ENCODE measurements at places on chromosomes 16 and 17.

DNA sequence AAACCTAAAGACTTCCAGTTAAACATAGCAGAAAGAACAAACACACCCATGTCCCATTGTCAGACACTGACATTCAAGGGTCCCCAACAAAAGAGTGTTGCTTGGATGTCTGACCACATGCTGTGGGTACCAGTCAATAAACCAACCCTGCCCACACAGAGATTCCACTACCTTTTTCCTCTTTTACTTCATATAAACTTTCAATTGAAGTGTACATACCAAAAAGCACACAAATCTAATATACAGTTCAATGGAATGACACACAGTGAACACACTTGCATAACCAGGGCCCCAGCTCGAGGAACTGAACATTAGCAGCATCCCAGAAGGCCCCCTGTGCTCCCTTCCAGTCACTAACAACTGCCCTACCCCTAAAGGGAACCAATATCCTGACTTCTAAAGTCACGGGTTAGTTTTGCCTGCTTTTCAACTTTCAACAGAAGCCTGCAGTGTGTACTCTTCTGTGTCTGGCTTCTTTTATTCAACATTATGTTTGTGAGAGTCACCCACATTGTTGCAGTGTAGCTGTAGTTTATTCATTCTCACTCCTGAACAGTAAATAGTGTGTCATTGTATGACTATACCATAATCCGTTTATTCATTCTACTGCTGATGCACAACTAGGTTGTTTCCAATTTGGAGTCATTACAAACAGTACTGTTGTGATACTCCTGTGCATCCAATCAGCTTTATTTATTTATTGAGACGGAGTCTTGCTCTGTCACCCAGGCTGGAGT, 18.0 kb downstream of the CFDP1 start:
- no peak for DNase-seq

DNA sequence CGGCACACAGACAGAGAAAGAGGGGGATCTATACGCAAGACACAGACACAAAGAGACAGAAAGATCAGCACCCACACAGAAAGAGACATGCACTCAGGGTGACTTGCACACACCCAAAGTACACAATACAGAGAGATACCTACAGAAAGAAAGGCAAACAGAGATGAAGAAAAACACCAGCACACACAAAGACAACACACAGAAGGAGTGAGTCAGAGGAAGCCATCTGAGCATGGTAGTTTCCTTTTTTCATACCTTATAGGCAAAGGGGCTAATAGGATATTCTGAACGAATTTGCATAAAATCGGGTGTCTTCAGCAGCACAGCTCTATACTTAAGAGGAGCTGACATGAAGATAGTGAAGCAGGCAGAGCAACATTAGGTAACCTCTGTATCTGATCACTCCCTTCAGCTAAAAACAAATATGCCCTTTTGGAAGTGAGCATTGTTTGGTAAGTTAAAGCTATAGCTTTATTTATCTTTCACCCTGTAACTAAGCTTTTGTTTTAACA, 198.6 kb downstream of the AATF start:
- DNase-seq: peak; percentile 47

GRCh38 chr16:55495616-55496289, 13.1 kb upstream of the LPCAT2 start:
- no peak for DNase-seq

- peak; percentile 38 for DNase-seq
These were observed 68.6 kb downstream of the HAPSTR1 start for GRCh38 chr16:9159839-9160550.

GRCh38 chr16:64996641-64997040, 125.2 kb downstream of the CDH11 start:
- no peak for DNase-seq

- peak; percentile 31 for DNase-seq
These were observed 12.9 kb upstream of the ODF4 start for GRCh38 chr17:8326511-8327302.

DNA sequence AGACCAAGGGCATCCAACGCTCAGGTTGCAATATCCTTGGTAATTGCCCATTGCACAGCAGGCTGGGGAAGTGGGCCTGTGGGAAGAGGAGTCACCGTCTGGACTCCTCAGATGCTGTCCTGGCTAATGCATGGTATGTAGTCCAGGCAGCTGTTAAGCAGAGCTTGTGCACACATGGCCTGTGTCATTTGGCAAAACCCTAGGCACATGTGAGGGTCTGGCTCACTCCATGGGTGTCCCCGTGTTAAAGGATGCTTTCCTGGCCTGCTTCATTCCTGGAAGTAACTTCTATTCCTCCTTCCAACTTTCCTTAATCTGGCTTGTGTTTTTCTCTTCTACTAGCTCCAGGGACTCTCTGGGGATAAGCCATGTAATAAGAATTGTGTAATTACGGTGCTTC, 378.0 kb upstream of the CA10 start:
- DNase-seq: no peak

- no peak for DNase-seq
These were observed 4.9 kb downstream of the CCL5 start for GRCh38 chr17:35875072-35875799.

DNA sequence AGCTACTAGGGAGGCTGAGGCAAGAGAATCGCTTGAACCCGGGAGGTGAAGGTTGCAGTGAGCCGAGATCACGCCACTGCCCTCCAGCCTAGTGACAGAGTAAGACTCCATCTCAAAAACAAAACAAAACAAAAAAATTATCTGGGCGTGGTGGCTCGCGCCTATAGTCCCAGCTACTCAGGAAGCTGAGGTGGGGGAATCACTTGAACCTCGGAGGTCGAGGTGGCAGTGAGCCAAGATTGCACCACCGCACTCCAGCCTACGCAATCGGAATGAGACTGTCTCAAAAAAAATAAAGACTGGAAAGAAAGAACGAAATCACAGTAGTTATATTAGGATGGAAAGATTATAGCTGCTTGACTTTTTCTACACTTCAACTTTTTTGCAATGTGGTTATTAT, 18.9 kb downstream of the COG1 start:
- no peak for DNase-seq

DNA sequence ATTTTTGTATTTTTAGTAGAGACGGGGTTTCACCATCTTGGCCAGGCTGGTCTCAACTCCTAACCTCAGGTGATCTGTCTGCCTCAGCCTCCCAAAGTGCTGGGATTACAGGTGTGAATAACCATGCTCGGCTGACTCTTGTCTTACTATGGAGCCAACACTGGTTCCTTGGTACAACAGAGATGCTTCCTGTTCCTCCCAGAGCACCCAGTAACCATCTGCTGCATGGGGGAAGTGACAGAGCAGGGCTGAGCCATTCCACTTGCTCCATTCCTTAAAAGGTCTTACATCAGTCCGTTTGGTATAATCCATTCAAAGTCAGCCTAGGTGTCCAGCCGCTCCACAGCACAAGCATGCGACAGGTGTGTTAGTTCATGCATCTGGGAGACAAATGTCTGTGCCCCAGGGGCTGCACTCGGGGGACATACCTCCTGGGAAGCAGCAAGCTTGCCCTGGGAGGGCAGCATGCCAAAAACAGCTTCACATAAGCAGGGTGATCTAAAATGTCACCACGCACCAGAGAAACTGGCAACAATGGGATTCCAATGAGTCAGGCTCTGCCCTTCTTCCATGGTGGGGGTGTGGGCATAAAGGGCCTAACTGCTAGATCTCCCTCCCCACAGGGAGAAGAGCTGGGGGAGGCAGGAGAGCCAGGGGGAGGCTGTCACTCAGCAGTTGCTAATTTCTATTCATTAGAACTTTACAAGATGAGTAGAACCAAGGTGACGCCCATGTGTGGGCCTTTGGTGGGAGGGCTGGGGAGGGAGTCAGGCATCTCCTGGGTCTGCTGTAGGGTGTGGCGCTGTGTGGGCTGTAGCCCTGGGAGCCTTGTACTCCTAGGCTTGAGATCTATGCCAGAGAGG, 35.5 kb downstream of the PIPOX start:
- peak; percentile 10 for DNase-seq

DNA sequence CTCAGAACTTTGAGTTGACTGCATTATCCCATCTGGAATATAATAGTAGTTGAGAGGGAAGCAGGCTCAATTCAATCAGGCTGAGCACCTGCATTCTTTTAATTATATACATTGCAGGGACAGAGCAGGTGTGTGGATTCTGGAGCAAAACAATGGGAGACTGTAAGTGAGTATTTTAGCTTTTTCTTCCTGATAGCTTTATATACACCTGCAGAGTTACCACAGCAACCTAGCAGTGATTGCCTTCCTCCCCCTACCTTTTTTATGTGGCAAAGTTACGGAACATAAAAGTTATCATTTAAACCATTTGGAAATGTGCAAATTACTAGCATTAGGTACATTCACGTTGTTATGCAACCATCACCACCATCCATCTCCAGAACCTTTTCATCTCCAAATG, 25.4 kb upstream of the RHOT1 start:
- DNase-seq: no peak

GRCh38 chr17:77167472-77168306, 26.9 kb downstream of the SEC14L1 start:
- no peak for DNase-seq

DNA sequence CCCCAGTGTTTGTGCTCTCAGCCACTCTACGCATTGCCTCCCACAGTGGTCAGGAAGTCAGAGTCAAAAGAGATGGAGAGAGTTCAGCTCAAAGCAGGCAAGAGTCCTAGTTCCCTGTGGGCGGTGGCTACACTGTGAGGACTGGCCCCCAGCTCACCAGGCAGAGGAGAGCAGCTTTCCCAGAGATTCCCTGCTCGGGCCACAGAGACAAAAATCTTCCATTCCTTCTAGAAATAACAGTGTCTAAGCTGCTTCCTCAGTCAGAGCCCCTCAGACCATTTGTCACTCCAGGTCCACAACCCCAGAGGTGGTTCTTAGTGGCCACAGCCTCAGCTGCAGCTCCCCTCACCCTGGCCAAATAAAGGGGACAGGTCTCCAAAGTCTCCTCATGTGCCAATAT, 263.0 kb upstream of the RPL38 start:
- DNase-seq: no peak

DNA sequence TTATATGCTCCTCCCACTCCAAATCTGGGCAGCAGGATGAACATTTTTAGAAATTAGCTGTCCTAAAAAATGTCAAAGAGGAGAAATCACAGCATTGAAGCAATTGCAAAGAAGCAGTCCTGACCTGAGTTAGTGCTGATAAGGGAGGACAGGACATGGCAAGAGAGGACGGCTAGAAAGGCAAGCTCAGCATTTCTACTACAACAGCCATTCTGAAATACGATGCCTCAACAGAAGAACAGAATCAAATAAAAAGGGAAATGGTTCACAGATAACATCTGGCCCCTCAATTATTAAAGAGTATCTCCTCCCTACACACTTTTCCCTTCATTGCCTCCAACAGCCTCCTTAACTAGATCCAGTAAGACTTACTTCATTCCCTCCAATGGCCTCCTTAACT, 18.3 kb downstream of the VPS53 start:
- no peak for DNase-seq

DNA sequence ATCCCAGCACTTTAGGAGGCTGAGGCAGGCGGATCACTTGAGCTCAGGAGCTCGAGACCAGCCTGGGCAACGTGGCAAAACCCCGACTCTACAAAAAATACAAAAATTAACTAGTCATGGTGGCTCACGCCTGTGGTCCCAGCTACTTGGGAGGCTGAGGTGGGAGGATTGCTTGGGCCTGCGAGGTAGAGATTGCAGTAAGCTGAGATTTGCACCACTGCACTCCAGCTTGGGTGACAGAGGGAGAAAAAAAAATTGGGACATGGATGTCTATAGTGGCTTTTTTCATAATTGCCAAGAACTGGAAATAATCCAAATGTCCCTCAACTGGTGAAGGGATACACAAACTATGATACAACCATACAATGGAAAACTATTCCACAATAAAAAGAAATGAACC, 28.6 kb downstream of the OSBPL7 start:
- no peak for DNase-seq

- DNase-seq: no peak
These were observed 33.1 kb upstream of the HERPUD1 start for GRCh38 chr16:56898847-56899246.

DNA sequence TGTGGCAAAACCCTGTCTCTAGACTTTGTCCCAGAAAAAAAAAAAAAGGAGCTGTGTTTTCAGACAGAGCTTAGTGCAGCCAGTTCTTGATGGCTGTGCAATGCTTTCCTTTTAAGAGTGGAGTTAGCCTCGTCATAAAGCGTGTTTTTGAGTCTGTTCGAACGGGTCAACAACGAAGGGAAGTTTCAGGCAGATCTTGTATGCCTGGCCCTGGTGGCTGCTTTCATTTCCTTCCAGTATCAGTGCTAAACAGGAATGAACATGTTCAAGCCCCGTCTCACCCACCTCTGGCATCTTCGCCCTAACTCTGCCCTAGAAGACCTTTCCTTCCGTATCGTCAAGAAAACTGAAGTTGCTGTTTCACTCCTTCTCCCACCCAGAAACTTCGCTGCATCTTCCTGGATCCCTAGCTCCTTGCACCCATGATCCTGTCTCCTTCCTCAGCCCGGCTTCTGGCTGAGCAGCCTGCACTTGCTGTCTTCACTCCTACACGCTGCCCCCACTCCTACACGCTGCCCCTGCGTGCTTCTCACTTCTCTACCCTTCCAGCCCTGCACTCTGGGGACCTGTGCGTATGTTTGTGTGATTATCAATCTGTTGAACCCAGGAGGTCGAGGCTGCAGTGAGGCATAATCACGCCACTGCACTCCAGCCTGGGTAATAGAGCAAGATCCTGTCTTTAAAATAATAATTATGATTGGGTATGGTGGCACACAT, 55.3 kb downstream of the USP10 start:
- DNase-seq: no peak

- DNase-seq: no peak
These were observed 54.8 kb downstream of the GRB2 start for GRCh38 chr17:75350706-75351105.

DNA sequence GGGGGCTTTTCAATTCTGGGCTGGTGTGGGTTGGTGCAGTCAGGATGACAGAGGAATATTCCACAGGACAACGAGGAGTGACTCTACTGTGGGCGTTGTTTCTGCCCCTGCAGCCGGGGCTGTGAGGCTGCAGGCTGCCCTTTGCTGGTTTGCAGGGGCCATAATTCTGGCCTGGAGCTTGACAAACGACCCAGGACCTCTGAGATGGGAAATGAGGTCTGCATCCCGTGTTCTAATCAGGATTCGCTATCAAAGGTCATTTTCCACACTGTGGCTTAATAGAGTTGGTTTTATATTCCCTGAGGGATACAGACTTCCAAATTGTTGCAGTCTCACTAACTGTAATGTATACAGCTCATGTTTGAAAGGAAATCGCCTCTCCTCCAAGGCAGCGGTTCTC, 180.9 kb downstream of the RPTOR start:
- no peak for DNase-seq

DNA sequence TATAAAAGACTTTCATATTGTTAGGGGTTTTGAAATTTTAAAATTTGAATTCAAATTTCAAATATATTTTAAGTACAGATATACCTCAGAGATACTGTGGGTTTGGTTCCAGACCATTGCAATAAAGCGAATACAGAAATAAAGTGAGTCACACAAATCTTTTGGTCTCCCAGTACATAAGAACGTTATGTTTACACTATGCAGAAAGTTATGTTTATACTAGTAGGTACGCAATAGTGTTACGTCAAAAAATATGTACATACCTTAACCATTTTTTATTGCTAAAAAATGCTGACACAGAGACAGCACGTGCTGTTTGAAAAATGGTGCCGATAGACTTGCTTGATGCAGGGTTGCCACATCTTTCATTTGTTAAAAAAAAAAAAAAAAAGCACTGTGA, 19.7 kb downstream of the NUP88 start:
- no peak for DNase-seq

Data from Kasumi-1 (cell line).